ENCODE measurements at places on chromosomes 16 and 17.

DNA sequence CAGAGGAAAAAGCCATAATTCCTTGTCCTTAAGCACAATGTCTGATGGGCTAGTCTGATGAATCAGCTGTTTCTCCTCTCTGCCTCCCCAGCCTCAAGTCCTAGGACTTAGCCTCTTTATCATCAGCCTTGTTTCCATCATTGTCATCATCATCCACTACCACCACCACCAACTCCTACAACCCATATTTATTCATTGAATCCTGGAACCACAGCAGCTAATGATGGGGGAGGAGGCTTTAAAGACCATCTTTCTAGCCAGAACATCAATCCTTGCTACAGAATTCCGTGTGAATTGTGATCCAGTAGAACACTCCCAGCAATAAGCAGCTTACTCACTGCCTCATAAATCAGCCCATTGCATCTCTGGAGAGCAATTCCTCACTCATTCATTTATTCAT is 97.6 kb upstream of the TMEM132E start:
- no peak for DNase-seq

- DNase-seq, result peak; percentile 73
Measured at GRCh38 chr17:77444628-77444983, 303.8 kb downstream of the SEC14L1 start.

- DNase-seq, result no peak
Measured at GRCh38 chr16:23566724-23567123, 9.2 kb downstream of the UBFD1 start.

- DNase-seq, result no peak
Measured at GRCh38 chr16:57127037-57127763, 34.8 kb downstream of the CPNE2 start.

GRCh38 chr17:81390873-81391255 is 4.4 kb upstream of the BAHCC1 start:
- no peak for DNase-seq

- no peak for DNase-seq
Measured at GRCh38 chr17:39739885-39740356, 2.2 kb downstream of the GRB7 start.

- no peak for DNase-seq
Measured at GRCh38 chr16:82081264-82081663, 46.2 kb downstream of the HSD17B2 start.

DNA sequence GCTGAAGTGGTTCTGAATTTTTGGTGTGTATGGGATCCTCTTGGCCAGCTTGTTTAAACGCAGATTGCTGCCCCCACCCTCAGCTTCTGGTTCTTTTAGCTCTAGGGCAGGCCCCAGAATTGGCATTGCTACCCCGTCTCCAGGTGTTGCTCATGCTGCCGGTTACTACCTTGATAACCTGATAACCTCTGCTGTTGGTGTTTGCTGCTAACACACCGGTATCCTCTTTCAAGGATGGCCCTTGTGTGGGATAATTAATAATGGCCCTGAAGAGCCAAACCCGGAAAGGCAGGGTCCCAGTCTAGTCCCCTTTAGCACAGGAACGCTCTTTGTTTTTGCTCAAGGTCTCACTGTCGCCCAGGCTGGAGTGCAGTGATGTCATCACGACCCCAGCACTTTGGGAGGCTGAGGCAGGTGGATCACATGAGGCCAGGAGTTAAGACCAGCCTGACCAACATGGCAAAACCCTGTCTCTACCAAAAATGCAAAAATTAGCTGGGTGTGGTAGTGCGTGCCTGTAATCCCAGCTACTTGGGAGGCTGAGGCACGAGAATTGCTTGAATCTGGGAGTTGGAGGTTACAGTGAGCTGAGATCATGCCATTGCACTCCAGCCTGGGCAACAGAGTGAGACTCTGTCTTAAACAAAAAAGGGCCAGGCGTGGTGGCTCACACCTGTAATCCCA is 1.3 kb upstream of the ST3GAL2 start:
- no peak for DNase-seq

GRCh38 chr17:34436607-34437006 is 73.6 kb upstream of the CCL1 start:
- no peak for DNase-seq

DNA sequence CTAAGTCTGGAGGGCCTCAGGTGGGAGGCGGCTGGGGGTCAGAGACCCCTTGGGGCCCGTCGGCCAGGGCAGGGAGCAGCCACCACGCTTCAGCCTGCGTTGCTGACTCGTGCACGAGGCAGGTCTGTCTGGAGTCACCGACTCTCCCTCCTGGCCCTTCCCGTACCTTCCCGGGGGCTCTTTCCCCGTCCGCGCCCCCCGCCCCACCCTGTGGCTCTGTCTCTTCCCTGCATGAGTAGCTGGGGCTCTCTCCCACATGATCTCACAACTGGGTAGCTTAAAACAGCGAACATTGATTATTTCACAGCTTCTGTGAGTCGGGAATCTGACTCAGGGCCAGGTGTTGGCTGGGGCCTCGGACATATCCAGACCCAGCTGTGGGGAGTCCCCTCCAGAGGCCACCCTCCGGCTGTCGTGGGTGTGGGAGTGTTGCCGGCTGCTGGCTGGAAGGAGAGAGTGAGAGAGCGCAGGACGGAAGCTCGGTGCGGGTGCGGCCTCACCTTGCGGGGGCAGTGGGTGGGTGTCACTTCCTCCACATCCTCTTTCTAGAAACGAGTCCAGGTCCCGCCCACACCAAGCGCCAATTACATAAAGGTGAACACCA is 17.3 kb downstream of the BAHCC1 start:
- peak; percentile 38 for DNase-seq

DNA sequence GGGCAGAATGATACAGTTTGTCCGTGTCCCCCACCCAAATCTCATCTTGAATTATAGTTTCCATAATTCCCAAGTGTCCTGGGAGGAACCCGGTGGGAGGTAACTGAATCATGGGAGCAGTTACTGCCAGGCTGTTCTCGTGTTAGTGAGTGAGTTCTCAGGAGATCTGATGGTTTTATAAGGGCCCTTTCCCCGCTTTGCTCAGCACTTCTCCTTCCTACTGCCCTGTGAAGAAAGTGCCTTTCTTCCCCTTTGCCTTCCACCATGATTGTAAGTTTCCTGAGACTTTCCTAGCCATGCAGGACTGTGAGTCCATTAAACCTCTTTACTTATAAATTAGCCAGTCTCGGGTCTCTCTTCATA is 28.9 kb upstream of the SEC14L1 start:
- peak; percentile 89 for DNase-seq

DNA sequence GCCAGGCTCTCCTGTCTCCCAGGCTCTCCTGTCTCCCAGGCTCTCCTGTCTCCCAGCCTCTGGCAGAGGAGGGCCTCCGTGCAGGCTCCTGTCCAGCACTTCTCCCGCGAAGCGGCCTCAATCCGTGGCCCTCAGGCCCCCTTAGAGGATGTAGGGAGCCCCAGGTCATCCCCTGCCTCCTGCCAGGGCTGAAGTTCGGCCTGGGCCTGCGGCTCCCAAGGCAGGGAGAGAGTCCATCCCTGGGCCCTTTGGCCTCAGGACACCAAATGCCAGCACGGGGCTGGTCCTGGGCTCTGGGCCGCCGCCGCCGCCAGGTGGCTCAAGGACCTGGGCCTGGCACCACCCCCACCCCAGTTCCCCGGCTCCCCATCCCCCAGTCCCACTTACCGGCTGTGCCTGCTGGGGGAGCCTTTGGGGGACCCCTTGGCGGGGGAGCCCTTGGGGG is 370 bp downstream of the EVPL start:
- DNase-seq, result no peak

- DNase-seq, result no peak
Measured at GRCh38 chr17:43723697-43724359, 34.8 kb downstream of the SOST start.

DNA sequence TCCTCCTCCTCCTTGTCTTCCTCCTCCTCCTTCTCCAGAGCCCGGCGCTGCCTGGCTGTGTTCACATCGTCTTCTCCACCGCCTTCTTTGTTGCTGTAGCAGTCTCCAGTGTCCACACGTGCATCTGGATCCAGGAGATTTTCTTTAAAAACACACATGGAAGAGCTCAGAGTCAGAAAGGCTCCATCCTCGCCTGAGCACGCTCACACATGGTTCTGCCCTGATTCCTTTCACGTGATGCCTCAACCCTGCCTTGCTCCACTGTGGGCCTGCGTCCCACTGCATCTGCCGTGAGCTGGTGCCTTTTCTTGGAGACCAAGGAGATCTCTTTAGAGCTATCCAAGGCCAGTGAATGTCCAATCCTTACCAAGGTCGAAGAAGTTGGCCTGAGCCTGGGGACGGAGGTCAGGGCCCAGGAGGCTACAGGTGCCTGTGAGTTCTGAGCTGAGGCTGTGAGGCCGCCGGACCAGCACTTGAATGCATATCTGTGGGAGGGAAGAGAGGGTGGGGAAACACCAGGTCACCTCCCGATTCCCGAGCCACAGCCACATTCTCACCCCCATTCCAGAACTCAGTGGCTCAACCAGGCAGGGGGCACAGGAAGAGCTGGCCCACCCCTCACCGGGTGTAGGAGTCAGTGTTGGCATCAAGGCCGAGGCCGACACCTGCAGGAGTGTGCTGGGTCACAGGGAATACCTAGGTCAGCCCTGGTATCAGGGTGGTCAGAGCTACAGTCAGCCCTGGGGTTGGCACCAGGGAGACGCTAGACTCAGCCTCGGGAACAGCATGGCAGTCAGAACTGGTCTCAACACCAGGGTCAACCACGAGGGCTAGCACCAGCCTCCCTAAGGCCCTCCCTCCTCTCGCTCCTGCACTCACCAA is 37.6 kb downstream of the HASPIN start:
- no peak for DNase-seq

- DNase-seq, result no peak
Measured at GRCh38 chr17:42421507-42422338, 1.3 kb downstream of the CAVIN1 start.

DNA sequence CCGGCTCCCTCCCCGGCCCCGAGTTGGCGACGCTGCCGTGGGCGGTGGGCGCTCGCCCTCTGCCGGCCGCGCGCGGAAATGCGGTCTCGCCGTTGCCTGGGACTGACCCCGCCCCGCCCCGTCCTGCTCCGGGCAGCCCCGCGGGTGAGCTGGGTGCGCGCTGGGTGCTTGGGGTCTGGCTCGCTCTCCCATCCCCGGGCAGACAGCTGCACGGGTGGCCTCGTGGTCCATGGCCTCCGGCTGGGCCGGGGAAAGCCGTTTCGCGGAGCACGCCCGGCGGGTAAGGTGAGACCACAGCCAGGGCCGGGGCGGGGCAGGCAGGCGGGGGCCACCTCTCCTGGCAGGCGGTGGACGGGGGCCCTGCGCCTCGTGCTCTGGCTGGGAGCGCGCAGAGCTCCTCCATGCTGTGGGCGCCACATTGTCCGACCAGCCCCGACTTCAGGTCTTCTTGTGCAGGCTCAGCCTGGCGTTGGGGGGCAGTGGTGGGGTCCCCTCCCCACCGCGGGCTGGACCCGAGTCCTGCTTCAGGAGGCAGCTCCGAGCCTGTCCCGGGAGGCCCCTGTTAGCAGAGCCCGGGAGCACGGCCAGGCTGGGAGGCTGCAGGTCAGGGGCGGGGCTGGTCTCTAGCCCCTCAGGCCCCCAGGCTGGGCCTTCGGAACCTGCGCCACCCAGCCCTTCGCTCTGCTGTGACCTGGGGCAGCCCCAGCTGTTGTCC is 7.0 kb upstream of the C1QTNF8 start:
- DNase-seq, result peak; percentile 72
